Activated naive CD8-positive, alpha-beta T cell treated with anti-CD3 and anti-CD28 coated beads for 36 hours (primary cell): ENCODE measurements at places on chromosomes 11 and 22. TPM values are rescaled to one million over a fixed set of nuclear protein-coding genes. Genes with fewer than 3 reads are reported as not detected.
A peak's percentile ranks its signal among the peaks of the same experiment; 100 is the strongest.

MUC5AC gene
- total RNA-seq = not detected

PIWIL4 gene
- 0.16 TPM for total RNA-seq

HDHD5 gene
- 54.9 TPM for total RNA-seq

NXPE1 gene
- total RNA-seq = not detected

MIOX gene
- total RNA-seq = not detected

GRCh38 chr11:111541254-111542061 is 938 bp downstream of the LAYN start:
- peaks cover 52% of the 10 kb centered on the region for H3K4me1 ChIP-seq
- H3K36me3 ChIP-seq = peaks cover 50% of the 10 kb centered on the region
- peak overlapping the region; percentile 86 for H3K4me3 ChIP-seq
- peaks cover 41% of the 10 kb centered on the region for H3K27me3 ChIP-seq
- peak overlapping the region; percentile 78 for H3K27ac ChIP-seq
- peak; percentile 27 for DNase-seq

DNA sequence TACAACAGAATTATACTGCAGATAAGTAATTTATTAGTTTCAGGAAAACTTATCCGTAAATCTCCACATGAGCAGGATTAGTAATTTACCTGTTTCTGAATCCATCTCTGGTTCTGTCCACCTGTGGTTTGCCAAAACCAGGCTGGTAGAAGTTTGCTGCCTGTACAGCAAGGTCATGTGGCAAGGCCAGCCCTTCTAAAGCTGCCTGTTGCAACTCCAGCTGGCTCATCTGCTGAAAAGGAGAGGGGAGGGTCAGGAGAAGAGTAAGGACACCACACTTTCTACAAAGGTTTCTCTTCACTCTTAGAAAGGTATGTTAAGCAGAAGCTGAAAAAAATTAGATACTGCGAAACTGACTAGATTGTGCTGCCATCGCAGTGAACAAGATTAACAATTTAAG is 42.3 kb downstream of the EIF4ENIF1 start:
- H3K4me1 ChIP-seq = no peaks in the 10 kb centered on the region
- peaks cover 13% of the 10 kb centered on the region for H3K36me3 ChIP-seq
- DNase-seq = no peak
- no peaks in the 10 kb centered on the region for H3K27me3 ChIP-seq
- H3K4me3 ChIP-seq = no peak overlapping the region

DNA sequence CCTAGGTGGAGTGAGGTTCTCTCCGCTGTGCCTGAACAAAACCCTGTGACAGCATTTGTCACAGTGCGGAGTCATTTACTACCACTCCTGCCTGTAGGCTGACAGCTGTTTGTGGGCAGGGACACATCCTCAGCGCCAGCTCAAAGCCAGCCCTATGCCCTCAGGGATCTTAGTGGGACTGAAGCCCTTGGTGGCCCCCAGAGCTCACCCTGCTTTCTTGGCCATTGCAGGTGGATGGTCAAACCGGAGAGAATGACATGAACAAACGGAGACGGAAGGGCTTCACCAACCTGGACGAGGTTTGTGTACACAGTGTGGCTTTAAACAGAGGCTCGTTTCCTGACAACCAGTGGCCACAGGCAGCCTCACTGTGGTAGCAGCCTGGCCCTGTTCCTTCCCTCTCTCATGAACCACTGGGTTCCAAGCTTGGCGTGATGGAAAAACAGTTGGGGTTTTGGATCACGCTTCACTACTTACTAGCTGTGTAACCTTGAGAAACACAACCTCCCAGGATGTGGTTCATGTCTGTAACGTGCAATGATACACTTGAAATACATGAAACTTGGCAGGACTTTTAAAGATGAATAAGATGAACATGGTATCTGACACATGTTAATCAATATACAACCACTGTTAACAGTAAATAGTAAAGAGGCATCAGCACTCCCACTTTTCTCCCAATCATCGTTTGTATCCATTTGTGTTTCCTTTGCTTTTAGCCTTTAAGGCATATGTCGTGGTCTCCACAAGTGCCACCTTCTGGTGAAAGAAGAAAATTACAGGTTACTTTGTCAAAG is 125.8 kb downstream of the MICAL2 start:
- H3K27ac ChIP-seq = peak overlapping the region; percentile 91
- peak overlapping the region; percentile 57 for H3K4me3 ChIP-seq
- H3K36me3 ChIP-seq = peaks cover 31% of the 10 kb centered on the region

- H3K27ac ChIP-seq = no peak overlapping the region
- no peaks in the 10 kb centered on the region for H3K4me1 ChIP-seq
- no peak for DNase-seq
- no peaks in the 10 kb centered on the region for H3K36me3 ChIP-seq
- H3K4me3 ChIP-seq = no peak overlapping the region
These were observed 26.0 kb downstream of the TENM4 start for GRCh38 chr11:79414644-79415317.

- no peak for DNase-seq
- no peaks in the 10 kb centered on the region for H3K27me3 ChIP-seq
- no peaks in the 10 kb centered on the region for H3K36me3 ChIP-seq
- H3K4me1 ChIP-seq = peaks cover 30% of the 10 kb centered on the region
These were observed 37.4 kb downstream of the PACSIN2 start for GRCh38 chr22:42977569-42977968.

DNA sequence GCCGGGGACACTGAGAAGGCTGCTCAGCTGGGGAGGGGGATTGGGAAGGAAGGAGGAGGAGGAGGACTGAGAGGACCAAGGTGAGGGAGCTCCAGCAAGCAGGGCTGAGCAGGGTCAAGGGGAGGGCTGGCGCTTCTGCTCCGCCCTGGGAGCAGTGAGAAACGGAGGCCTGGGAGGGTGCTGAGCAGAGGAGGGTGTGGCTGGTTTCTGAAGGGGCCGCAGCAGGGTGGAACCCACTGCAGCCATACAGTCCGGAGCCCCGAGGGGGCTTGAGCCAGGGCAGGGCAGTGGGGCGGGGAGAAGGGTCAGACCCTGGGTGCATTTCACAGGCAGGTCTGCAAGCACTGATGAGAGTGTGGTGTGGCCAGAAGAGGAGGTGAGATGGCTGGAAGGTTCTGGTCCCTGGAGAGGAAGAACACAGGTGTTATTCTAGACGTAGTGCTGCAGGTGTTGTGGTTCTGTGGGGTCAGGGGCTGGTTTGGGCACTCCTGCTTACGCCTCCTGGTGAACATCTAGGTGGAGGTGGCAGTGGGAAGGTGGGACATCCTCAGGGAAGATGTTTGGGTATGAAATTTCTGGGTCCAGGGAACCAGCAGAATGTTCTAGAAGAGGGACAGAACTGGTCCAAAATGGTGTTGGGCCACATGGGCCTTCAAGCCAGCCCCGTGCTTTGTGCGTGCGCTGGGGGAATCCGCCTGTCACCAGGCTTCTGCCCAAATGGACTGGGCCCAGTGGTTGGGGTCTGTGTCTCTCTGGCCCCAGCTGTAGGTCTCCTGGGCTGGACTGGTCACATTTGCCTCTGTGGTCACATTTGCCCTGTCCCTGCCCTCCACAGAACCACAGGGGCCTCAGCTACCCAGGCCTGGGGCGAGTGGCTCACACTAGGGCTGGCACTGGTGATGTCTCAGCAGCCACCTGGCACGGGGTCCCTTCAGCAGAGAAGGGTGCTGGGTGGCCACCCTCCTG is 714.7 kb downstream of the BRD1 start:
- H3K27ac ChIP-seq = no peak overlapping the region
- DNase-seq = no peak
- no peaks in the 10 kb centered on the region for H3K36me3 ChIP-seq
- no peaks in the 10 kb centered on the region for H3K27me3 ChIP-seq
- no peaks in the 10 kb centered on the region for H3K4me1 ChIP-seq
- no peak overlapping the region for H3K4me3 ChIP-seq

DNA sequence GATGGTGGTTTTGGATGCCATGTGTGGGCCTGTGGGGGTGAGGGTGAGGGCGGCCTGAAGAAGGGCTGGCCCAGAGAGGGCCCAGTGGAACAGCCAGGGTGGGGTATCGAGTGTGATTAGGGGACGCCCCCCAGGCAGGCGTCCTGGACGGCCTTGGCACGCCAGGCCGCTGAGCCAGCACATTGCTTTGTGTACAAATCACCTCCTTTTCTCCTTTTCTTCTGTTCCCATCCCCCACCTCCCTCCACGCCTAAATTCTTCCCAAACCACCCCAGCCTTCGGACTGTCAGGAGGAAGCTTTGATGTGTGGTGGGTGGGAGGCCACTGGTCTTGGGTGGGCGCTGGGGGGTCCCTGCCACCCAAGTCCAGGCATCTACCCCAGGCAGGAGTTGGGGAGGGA is 7.8 kb upstream of the CD248 start:
- peaks cover 2% of the 10 kb centered on the region for H3K36me3 ChIP-seq
- H3K27ac ChIP-seq = no peak overlapping the region
- H3K4me1 ChIP-seq = peaks cover 37% of the 10 kb centered on the region
- no peaks in the 10 kb centered on the region for H3K27me3 ChIP-seq

- DNase-seq = no peak
- no peak overlapping the region for H3K27ac ChIP-seq
- H3K4me1 ChIP-seq = peaks cover 3% of the 10 kb centered on the region
- H3K27me3 ChIP-seq = peaks cover 12% of the 10 kb centered on the region
- no peak overlapping the region for H3K4me3 ChIP-seq
- no peaks in the 10 kb centered on the region for H3K36me3 ChIP-seq
These were observed 13.5 kb downstream of the FSHB start for GRCh38 chr11:30244265-30244664.

DNA sequence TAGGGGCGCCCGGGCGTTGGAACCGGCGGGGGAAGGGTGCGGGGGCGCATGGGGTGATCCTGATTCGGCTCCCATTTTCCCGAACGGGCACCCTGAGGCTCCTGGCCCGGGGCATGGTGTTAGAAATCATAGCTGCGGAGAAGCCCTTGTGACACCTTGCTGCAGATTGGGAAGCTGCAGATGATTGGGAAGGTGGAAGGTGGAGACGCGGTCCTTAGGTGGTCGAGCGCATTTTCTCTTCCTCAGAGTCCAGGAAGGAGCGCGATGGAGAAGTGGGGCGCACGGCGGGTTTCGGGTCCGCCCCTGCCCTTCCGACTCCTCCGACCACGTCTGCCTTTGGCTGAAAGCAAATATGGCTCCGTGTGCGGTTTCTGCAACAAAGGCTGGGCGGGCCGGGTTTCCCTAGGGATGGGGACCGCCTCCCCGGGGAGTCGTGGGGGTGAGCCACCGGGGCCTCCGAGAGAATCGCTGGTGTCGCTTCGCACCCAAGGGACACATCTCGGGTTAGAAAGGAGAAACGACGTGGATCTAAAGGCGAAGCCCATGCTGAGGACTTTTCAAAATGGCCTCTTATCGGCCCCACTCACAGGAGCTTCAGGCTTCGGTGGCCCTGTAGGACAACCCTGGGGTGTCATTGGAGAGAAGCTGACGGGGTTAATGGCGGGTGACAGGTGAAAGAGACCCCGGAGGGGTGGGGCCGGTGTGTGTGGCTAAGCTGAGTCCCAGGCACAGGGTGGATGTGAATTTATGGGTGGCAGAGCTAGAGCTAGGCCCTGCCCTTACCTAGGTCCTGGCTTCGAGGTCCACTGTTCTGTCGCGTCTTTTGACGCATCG is 707 bp upstream of the FTH1 start:
- H3K4me1 ChIP-seq = peaks cover 63% of the 10 kb centered on the region
- H3K4me3 ChIP-seq = peak overlapping the region; percentile 89
- no peaks in the 10 kb centered on the region for H3K27me3 ChIP-seq

GRCh38 chr22:36554098-36554497 is 25.1 kb upstream of the EIF3D start:
- H3K27ac ChIP-seq = no peak overlapping the region
- peaks cover 6% of the 10 kb centered on the region for H3K27me3 ChIP-seq
- DNase-seq = no peak
- H3K4me3 ChIP-seq = no peak overlapping the region
- no peaks in the 10 kb centered on the region for H3K36me3 ChIP-seq

- H3K36me3 ChIP-seq = peaks cover 18% of the 10 kb centered on the region
- peaks cover 56% of the 10 kb centered on the region for H3K4me1 ChIP-seq
- no peak for DNase-seq
- H3K4me3 ChIP-seq = no peak overlapping the region
These were observed 4.9 kb downstream of the CSNK1E start for GRCh38 chr22:38312261-38312800.

DNA sequence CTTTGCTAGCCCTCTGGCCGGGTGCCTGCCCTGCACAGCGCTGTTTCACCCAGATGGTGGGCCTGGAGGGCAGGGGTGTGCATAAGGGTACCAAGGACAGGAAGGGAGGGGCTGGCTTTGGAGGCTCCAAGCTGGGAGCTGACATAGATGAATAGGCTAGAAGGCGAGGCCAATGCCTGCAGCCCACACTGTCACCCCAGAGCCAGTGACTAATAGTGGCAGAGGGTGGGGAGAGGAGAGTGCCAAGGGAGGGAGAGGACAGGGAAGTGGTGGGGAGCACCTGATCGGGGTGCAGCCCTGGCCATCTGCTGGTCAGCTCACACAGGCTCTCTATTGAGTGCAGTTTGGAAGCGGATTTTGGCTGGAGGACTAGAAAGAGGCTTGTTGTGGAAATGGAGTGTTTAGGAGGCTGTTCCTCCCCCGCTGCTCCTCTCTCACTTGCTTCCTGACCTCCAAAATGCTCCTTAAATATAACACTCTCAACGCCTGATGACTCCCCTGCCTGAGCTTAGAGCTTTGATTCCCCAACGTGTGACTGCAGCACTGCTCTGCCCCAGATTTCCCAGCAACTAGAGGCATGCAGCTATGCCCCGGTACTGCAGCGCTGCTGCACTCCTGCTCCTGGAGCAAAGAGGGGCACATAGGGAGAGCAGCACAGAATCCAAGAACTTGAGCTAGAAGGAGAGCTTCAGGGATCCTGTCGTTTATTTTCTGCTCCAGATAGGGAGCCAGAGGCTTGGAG is 89.2 kb downstream of the GRAMD1B start:
- H3K27me3 ChIP-seq = no peaks in the 10 kb centered on the region
- DNase-seq = no peak
- H3K36me3 ChIP-seq = no peaks in the 10 kb centered on the region
- peaks cover 11% of the 10 kb centered on the region for H3K4me1 ChIP-seq

DNA sequence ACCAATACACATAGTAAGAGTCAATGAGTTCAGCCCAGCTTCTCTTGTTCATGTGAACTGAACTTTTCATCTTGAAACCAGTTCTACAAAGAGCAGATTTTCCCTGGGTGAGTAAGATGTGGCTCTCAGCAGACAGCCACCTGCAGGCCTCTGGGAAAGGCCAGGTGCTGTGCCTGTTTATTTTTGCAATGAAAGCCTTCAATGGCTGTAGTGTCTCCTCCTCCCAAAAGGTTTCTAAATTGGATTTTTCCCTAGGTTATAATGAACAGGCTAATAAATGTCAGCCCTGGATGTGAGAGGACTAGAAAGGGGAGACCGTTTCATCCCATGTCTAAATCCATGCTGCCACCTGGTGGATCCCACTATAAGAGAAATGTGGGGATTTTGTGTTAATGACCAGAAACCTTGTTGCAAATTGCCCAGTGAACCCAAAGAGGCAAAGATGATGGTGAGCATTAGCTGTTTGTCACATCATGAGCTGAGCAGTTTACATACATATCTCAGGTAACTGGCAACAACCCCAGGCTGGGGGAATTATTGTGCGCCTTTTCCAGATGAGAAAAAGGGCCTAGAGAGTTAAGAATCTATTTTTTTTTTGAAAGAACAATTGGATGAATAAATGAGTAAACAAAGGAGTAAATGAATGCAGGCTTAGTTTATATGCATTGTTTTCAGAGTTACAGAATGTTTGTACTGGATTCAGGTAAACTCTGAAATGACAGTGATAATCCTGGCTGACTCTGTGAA is 12.7 kb downstream of the C11orf91 start:
- H3K36me3 ChIP-seq = no peaks in the 10 kb centered on the region
- no peaks in the 10 kb centered on the region for H3K4me1 ChIP-seq
- no peak for DNase-seq
- no peak overlapping the region for H3K4me3 ChIP-seq

- DNase-seq = no peak
- H3K4me1 ChIP-seq = peaks cover 54% of the 10 kb centered on the region
- peak overlapping the region; percentile 43 for H3K4me3 ChIP-seq
- H3K36me3 ChIP-seq = peaks cover 63% of the 10 kb centered on the region
- no peaks in the 10 kb centered on the region for H3K27me3 ChIP-seq
These were observed 3.9 kb downstream of the CSTF3 start for GRCh38 chr11:33157103-33158027.

GRCh38 chr11:120931057-120931779 is 92.7 kb upstream of the TBCEL start:
- no peaks in the 10 kb centered on the region for H3K4me1 ChIP-seq
- H3K4me3 ChIP-seq = no peak overlapping the region
- no peak overlapping the region for H3K27ac ChIP-seq
